PC-3 (cell line): ENCODE measurements at places on chromosomes 12 and 14. TPM values are rescaled to one million over a fixed set of nuclear protein-coding genes. Genes with fewer than 3 reads are reported as not detected.

GRCh38 chr14:74634964-74635363 is 22.9 kb upstream of the LTBP2 start:
- no peak overlapping the region for H3K4me3 ChIP-seq
- no peaks in the 10 kb centered on the region for H3K36me3 ChIP-seq
- no peak overlapping the region for H3K27ac ChIP-seq
- H3K4me1 ChIP-seq: peaks cover 7% of the 10 kb centered on the region; the same call in 1 of the 2 replicates
- no peak for DNase-seq

GRCh38 chr12:20280515-20280914 is 87.8 kb upstream of the PDE3A start:
- no peaks in the 10 kb centered on the region for H3K4me1 ChIP-seq
- no peaks in the 10 kb centered on the region for H3K36me3 ChIP-seq
- H3K4me3 ChIP-seq: no peak overlapping the region
- H3K27me3 ChIP-seq: no peaks in the 10 kb centered on the region
- no peak overlapping the region for H3K27ac ChIP-seq

DNA sequence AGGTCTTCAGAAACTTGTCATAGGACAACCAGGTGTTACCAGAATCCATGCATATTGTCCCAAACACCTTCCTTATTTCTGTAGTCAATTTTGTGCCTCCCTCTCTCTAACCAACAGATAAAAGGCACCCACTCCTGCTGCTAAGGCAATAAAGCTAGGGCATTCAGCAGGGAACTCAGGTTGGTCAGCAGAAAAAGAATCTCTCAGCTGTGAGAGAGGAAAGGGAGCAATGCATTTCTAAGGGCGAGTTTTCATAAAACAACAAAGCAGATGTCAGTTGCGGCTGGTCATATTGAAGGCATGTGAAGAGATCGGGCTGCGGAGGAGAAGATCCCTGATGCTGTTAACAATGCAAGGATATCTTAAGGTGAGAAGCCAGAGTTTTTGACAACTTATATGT is 7.4 kb upstream of the POU6F1 start:
- H3K36me3 ChIP-seq: no peaks in the 10 kb centered on the region
- H3K4me3 ChIP-seq: no peak overlapping the region
- DNase-seq: no peak
- no peak overlapping the region for H3K27ac ChIP-seq

DNA sequence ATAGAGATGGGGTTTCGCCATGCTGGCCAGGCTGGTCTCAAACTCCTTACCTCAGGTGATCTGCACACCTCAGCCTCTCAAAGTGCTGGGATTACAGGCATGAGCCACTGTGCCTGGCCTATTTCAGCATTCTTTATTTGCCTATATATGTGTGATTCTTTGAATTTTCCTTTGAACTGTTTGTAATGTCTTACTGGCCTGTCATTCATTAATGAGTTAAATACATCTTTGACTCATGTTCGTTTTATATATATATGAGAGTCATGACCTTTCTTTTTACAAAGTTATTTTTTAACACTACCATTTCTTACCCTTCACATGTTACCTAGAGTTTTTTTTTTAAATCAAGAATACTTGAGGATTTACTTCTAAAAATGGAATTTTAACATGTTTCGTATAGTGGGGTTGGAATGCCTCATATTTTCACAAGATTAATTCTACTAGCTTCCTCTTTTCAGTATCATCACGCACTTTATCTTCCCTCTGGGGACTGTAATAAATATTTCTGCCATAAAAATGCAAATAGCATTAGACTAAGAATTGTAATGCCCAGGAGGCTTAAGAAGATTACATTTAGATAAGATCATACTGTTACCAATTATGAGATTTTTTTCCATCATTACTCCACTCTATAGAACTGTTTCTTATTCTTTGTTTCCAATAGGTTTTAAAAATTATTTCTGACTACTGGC is 66.7 kb downstream of the NTN4 start:
- peaks cover 18% of the 10 kb centered on the region for H3K36me3 ChIP-seq
- no peaks in the 10 kb centered on the region for H3K27me3 ChIP-seq
- no peak overlapping the region for H3K27ac ChIP-seq

- H3K27me3 ChIP-seq: no peaks in the 10 kb centered on the region
- H3K4me1 ChIP-seq: no peaks in the 10 kb centered on the region
- peaks cover 3% of the 10 kb centered on the region; the same call in 1 of the 2 replicates for H3K36me3 ChIP-seq
- no peak overlapping the region for H3K27ac ChIP-seq
- no peak overlapping the region for H3K4me3 ChIP-seq
- DNase-seq: no peak
Measured at GRCh38 chr12:118166946-118167345, 31.0 kb downstream of the PEBP1 start.

GRCh38 chr12:96375170-96375569 is 25.1 kb downstream of the CDK17 start:
- DNase-seq: no peak
- no peaks in the 10 kb centered on the region for H3K27me3 ChIP-seq
- no peak overlapping the region for H3K27ac ChIP-seq
- no peaks in the 10 kb centered on the region for H3K4me1 ChIP-seq
- no peak overlapping the region for H3K4me3 ChIP-seq

DNA sequence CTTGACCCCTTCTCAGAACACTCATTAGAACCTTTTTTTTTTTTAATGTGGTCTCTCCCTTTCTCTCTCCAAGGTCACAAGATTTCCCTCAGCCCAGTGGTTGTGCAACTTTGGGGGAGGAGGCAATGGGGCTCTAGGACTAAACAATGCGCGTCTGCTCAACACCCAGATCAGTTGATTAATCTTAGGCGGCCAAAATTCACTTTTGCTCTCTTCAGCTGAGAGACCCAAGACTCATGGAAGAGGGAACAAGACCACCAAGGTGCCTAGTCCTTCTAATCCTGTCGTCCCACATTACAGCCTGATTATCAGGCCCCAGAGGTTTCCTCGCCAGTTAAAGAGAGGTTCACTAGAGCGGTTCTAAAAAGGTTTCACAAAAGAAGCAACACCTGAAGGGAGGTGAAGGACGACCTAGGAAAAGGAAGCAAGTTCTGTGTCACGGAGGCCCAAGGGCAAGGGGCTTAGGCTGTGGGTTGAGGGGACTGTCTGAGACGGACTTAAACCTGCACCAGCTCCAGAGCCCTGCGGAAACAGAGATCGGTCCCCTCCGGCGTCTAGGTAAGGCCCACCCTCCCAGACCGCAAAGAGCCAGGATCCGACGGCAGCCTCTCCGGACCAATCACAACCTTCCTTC is 824 bp upstream of the TARBP2 start:
- H3K27me3 ChIP-seq: no peaks in the 10 kb centered on the region
- peaks cover 12% of the 10 kb centered on the region; the same call in 1 of the 2 replicates for H3K36me3 ChIP-seq
- DNase-seq: no peak
- peak overlapping the region; percentile 21 for H3K27ac ChIP-seq
- peaks cover 26% of the 10 kb centered on the region for H3K4me1 ChIP-seq
- peak overlapping the region; percentile 75 for H3K4me3 ChIP-seq

DNA sequence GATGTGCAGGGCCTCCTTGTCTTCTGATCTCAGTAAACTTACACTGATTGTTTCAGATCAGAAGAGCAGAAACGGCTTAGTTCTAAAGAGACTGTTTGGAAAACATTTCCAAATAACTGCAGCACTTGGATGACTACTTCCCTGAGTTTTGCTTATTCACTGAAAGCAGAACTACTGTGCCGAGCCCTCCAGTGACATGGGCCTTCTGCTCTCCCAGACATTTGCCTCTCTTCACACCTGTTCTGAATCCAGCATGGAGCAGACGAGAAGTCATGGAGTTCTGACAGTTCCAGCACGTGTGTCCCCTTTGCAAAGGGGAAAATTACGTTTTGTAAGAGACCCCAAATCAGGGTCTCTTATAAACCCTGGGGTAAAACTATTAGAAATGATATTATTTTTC is 31.4 kb downstream of the ETNK1 start:
- peaks cover 23% of the 10 kb centered on the region for H3K4me1 ChIP-seq
- peaks cover 7% of the 10 kb centered on the region; the same call in 1 of the 2 replicates for H3K36me3 ChIP-seq
- H3K27me3 ChIP-seq: no peaks in the 10 kb centered on the region
- no peak overlapping the region for H3K4me3 ChIP-seq

GRCh38 chr12:51471111-51471864 is 46.7 kb downstream of the SLC4A8 start:
- no peaks in the 10 kb centered on the region for H3K27me3 ChIP-seq
- no peak overlapping the region for H3K4me3 ChIP-seq
- H3K27ac ChIP-seq: no peak overlapping the region
- no peak for DNase-seq

DNA sequence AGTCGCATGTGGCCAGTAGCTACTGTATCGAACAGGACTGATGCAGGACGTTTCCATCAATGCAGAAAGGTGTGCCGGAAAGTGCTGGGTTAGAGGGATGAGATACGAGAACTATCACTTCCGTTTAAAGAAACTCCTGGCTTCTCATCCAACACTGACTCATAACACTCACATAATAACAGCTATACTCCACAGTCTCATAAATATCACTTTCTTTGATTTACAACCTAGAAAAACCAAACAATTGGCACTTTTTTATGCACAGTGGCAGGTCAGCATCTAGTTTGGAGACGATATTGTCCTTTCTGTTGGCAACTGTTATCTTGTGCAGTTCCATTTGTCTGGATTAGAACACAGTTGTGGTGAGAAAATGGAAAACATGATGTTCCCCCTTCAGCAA is 43.4 kb downstream of the SLC25A21 start:
- no peak overlapping the region for H3K27ac ChIP-seq
- peaks cover 14% of the 10 kb centered on the region for H3K4me1 ChIP-seq
- 0 out of 2 replicates have a peak overlapping the region, but pooled peaks have one; percentile 18 for H3K4me3 ChIP-seq
- H3K36me3 ChIP-seq: no peaks in the 10 kb centered on the region

DNA sequence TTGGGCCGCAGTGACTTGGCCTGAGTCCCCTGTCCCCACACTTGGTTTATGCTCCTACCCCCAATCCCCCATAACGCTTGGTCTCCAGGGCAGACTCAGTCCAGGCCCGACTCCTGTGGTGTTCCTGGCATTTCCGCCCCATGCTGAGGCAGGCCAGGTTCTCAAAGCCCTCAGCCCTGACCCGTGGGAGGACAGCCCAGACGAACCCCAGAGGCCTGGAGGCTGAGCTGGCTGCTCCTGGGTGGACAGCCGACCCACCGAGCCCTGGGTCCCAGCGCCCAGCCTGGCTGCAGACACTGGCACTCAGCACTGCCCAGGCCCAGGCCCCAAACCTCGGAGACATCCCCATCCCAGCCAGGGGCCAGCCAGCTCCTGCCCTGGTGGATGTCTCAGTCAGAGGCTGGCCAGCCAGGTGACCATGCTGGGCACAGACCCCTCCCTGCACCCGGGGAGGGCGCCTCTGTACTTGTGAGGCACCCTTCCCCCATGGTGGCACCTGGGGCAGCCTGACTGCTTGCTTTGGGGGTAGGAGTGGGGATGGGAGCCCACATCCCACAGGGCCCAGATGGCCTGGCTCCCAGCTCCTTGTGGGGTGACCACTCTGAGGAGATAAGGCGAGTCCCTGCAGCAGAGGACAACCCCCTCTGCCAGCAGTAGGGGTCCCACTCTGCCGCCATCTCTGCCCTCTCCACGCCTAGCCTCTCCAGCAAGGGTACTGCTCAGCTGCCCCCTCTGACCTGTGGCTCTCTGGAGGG is 1.4 kb downstream of the PLD4 start:
- no peak overlapping the region for H3K27ac ChIP-seq
- H3K4me1 ChIP-seq: no peaks in the 10 kb centered on the region
- no peak for DNase-seq
- no peaks in the 10 kb centered on the region for H3K36me3 ChIP-seq
- no peak overlapping the region for H3K4me3 ChIP-seq

- H3K4me3 ChIP-seq: peak overlapping the region; percentile 52
- H3K36me3 ChIP-seq: no peaks in the 10 kb centered on the region
- peak; percentile 92 for DNase-seq
- peak overlapping the region; percentile 91 for H3K27ac ChIP-seq
- H3K27me3 ChIP-seq: no peaks in the 10 kb centered on the region
Measured at GRCh38 chr12:43277651-43278540, 274.1 kb downstream of the ADAMTS20 start.

DNA sequence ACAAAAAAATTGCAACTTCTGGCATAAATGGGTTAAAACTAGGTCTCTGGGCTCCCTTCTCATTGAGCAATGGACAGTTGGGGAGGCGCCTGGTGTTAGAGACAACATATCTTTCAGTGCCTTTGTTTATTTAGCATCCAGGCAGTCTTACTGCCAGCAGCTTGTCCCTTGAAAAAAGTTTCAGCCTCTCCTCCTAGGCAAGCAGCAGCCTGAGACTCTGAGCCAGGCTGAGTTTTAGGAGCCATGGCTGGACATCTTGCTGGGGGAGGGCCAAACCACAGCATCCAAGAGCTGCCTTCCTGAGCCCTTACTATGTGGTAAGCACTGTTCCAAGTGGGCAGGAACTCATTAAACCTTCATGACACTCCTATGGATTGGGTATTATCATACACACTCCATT is 10.1 kb upstream of the JDP2 start:
- peaks cover 5% of the 10 kb centered on the region; the same call in 1 of the 2 replicates for H3K4me1 ChIP-seq
- no peak overlapping the region for H3K27ac ChIP-seq
- DNase-seq: no peak
- no peaks in the 10 kb centered on the region for H3K27me3 ChIP-seq
- H3K4me3 ChIP-seq: no peak overlapping the region

DNA sequence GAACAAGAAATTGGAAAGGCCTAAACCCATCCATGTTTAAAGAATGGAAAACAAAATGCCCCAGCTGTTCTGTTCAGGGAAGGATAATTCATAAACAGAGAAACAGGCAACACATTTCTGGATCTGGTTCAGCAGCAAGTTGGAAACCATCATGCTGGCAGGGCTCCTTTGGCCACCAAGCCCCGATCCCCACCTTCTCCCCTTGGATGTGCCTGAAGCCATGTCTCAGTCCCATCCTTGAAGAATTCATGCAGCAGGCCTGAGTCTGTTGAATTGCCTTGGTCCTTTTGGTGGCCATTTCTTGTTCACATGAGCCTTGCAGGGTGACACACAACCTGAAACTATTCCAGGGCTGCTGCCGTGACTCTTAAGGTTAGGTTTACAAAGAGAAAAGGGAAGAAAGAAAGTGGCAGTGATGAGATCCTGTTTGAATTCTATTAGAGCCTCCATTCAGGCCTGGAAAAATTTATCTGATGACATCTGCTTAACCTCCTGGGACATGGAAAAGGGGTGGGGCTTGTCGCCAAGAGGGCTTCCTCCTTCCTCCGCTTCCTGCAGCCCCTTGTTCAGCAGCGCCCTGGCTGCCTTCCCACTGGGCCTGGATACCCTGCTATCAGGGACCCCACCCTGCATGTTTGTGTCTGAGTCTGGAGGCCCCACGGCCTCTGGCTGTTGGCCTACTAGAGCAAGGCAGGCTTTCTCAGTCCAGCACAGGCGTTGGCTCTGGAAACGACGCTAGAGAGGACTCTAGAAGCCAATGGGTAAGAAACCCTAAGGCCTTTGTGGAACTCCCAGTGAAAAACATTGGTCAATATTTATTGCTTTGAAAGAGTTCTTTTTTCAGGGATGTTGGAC is 341.9 kb downstream of the C12orf75 start:
- H3K4me3 ChIP-seq: no peak overlapping the region
- no peaks in the 10 kb centered on the region for H3K36me3 ChIP-seq
- no peaks in the 10 kb centered on the region for H3K27me3 ChIP-seq
- H3K4me1 ChIP-seq: no peaks in the 10 kb centered on the region

ACSM4 gene
- not detected in 2 replicates for total RNA-seq

BCAT1 gene
- total RNA-seq: not detected in 2 replicates

RNF212B gene
- total RNA-seq: not detected in 2 replicates

MYO1H gene
- not detected in 2 replicates for total RNA-seq

RNASE1 gene
- total RNA-seq: 0.23 and 0.51 TPM in 2 replicates

OTOGL gene
- 0.44 and 3.1 TPM in 2 replicates for total RNA-seq

SMIM41 gene
- total RNA-seq: not detected in 2 replicates

RHEBL1 gene
- total RNA-seq: 4.2 and 5.0 TPM in 2 replicates

SLC5A8 gene
- total RNA-seq: not detected in 2 replicates

TAS2R31 gene
- 0.55 and 0.75 TPM in 2 replicates for total RNA-seq
